ENCODE measurements at places on chromosomes 2 and 18.

DNA sequence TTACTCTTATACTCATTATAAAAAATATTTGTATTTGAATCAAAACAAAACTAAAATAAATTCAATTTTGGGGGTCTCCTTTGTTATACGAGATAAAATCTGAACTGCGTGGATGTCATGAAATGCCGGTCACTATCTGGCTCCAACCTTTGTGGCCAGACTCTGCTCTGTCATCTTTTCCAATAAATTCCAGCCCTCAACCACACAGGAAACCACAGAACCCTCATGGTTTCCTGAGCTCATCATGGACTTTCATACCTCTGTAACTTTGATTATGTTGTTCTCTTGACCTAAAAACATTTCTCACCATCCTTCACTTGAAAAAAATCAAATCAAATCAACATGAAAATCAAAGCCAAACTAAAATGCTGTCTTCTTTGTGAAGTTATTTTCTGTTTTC is 724.7 kb downstream of the METTL4 start:
- no peak for DNase-seq

DNA sequence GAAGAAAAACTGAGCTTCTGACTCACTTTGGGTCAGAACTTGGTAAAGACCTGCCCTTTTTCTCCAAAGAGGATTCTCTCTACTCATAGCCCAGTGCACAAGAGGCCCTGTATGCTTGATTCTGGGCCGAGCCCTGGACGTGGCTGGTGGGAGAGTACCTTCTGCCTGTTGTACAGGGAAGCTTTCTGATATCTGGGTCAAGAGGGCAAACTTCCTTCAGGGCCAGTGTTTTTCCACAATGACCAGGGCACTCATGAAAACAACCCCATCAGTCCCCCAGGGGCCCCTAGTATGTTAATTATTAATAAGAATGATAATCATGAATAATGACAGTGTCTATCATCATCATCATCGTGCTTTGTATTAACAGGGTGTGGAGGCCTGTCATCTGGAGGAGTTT is 90.0 kb downstream of the TGFA start:
- DNase-seq, result no peak

GRCh38 chr2:105777031-105777482 is 32.3 kb downstream of the NCK2 start:
- no peak for DNase-seq

DNA sequence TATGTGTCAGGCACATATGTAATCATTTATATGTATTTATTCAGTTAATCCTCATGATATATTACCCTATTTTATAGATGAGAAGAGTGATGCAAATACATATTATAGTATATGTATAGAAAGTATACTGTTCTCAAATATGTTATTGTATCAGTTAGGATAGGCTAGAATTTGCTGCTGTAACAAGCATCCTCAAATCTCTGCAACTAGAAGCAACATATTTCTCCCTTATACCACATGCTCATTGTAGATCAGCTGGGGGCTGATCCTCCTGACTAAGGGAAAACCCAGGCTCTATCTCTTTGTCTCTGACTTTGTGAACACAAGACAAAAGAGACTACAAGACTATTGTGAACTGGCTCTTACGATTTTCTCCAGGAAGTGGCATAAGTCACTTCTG is 24.8 kb upstream of the HS6ST1 start:
- no peak for DNase-seq

Data from CD4-positive, alpha-beta T cell treated with Interleukin-21 for 1 hour (primary cell).